ENCODE measurements at places on chromosomes 6 and 20.

GRCh38 chr6:30938730-30939129 is 2.0 kb upstream of the MUCL3 start:
- no peak for DNase-seq

- no peak for DNase-seq
These were observed 29.9 kb downstream of the RAB44 start for GRCh38 chr6:36727505-36728021.

DNA sequence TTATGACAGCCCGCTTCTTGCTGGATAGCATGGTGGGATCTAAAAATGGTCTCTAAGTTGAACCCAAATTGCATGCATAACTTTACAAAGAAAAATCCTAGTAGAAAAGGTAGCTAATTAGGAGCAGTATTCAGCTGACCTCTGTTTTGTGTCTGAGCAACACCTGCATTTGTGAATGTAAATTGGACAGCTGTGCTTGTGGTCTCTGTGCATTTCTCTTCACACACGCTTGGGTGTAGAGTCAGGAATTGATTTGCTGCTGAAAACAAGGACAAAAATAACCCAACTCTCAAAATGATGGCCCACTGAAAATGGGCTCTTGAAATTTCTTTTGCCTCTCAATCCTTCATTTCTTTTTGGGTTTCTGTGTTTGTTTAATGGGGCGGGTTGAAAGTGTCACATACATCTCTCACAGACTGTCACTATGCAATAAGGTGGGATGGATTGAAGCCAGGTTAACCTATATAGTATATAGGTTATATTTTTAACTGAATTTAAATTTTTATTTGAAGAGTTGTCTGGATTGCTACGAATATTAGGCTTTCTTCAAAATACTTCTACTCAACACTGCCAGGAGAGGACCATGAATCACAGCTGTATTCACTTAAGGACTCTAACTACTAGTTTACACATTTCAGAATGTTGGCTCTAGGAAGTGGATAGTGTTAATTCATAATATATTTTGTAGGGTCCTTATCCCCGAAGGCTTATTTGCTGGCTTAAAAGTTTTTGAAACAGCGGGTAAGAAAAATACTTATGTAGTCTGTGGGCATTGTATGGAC is 46.5 kb downstream of the SOBP start:
- DNase-seq = no peak

DNA sequence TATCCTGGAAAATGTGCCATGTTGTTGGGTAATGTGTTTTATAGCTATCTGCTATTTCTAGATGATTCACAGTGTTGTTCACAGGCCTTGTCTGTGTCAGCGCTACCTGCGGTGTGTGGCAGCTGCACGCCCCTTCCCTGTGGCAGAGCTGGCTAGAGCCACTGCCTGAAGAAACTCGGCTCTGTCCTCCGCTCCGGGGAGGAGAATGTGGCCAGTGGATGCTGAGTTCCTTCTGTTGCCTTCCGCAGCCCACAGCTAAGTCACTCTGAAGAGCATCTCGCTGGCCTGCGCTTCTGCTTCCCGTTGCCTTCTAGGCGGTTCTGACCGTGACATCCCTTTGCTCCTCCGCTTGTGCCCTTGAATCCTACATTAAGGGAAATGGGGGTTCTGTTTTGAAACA is 135.1 kb downstream of the PLG start:
- no peak for DNase-seq

- no peak for DNase-seq
These were observed 54.0 kb downstream of the PSMG4 start for GRCh38 chr6:3312604-3313231.

DNA sequence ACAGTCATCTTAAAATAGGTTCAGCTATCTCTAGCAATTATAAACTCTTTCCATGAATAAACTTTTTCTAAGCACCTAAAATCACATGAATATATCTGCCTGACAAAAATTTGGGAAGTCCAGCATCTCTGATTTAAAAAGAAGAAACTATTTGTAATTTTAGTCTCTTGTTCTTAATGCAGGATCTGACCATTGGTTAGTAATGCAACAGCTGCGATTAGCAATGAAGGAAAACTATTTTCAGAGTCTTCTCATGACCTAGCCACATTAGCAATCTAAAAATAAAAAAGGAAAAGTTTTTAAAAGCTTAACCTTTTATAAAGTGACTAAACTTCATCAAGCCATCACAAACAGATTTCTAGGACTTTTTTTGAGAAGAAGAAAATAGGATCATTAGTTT is 97.5 kb downstream of the PTPRK start:
- DNase-seq = no peak

- no peak for DNase-seq
These were observed 252.2 kb downstream of the HACE1 start for GRCh38 chr6:104607501-104607900.

- no peak for DNase-seq
These were observed 28.0 kb upstream of the SYNJ2 start for GRCh38 chr6:157953580-157954091.

- DNase-seq = no peak
These were observed 412.1 kb downstream of the QKI start for GRCh38 chr6:163826629-163827028.

DNA sequence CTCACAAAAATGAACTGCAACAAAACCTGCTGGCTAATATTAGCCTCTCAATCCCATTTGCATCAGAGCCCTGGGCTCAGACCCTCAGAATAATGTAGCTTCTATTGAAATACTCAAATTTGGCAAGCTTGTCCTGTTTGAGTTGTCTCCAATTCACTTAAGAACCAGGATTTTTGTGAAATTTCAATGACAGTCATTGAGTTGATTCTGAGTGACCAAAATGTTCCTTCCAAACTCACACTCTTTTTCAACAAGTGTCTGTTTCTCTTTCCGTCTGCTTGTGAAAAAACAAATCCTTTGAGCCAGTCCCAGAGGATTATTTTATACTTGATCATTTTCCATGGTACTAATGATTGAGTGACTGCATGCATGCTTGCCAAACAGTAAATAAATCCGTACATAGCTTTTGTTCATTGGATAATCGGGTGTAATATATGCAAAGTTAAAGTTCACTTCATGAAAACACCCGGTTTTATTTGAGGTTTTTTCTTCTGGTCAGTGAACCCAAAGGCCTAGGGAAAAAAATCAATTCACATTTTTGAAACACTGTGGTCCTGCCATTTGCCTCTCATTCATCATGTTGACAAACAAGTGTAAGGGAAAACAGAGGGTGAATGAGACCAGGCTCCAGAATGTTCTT is 16.4 kb upstream of the SLC22A2 start:
- no peak for DNase-seq

DNA sequence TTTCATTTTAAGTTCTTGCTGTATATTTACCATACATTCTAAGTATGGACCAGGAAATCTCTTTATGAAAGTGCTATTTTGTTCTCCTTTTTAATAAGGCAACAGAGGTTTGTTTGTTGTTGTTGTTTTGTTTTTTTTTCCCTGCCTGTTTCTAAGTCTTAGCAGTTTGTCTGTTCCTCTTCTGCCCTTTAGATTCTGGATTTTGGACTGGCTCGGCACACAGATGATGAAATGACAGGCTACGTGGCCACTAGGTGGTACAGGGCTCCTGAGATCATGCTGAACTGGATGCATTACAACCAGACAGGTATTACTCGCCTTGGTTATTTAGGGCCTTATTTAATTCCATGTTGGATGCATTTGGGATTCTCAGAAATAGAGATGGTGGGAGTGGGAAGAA is 48.0 kb downstream of the MAPK14 start:
- no peak for DNase-seq

GRCh38 chr6:44276667-44277640 is 6.7 kb downstream of the TMEM151B start:
- DNase-seq = no peak

DNA sequence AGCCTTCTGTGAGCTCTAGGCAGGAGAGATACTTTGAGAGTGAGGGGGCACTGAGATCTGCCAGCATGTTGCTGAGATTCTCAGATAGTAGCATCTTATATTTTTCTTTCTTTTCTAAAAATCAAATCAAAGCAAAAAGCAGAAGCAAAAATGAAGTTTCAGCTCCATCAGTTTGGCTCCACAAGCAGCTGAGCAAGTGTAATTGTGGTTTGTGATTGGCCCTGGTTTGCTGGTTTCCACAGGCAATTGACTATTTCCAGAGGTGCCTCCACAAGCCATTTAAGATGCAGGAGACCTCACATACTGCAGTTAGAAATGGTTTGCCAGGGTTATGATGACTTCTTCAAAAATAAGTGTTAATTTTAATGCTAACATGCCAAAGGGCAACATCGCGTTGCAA is 4.3 kb downstream of the SLC35D3 start:
- DNase-seq = no peak

DNA sequence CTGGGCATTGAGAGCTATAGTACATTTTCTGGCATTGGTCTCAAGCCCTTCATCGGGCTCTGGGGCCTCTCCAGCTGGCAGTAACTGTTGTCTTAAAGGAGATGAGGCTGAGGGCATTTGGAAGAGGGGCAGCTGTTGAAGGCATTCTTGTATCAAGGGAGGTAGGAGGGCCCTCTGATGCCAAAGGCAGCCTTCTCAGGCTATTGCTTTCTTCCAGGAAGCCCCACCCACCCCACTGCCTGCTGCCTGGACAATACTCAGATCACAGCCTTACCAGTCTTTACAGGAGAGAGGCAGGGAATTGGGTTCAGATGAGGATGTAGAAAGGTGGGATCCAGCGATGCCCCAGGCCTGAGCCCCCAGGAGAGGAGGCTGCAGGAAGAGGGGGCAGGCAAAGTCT is 46.0 kb downstream of the CPXM1 start:
- DNase-seq = no peak

GRCh38 chr6:8948733-8949132 is 513.4 kb upstream of the SLC35B3 start:
- DNase-seq = no peak

DNA sequence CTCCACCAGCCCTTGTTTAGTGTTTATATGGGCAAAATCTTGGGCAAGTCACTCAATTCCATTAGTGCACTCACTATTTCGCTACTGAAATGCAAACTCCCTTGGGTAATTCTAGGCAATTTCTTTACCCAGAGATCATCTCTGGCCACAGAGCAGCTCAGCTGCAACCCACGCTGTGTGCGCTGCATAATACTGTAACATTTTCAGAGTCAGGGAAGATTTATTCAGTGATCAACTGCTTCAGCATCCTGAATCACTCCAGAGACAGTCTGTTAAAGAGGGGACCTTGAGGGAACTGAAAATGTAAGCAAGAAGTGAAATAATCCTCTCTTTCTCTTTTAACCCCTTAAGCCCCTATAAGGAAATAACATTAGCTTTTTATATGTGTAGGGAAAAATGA is 189.6 kb upstream of the FBXL4 start:
- DNase-seq = no peak

DNA sequence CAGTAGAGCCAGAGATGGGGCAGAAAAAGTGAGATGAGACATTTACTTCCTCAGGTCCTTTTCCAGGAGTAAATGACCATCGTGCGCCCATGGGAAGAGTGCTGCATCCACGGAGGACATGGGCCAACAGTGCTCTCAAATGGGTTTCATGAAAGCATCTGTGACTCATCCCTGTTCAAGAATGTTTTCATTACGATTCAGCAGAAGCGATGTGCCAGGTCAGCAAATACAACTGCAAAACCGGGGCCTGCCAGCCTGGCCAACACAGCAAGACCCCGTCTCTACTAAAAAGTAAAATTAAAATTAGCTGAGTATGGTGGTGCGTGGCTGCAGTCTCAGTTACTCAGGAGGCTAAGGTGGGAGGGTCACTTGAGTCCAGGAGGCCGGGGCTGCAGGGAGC is 125.1 kb downstream of the LY86 start:
- DNase-seq = no peak

- no peak for DNase-seq
These were observed 118.1 kb downstream of the RWDD2A start for GRCh38 chr6:83311231-83311630.

GRCh38 chr6:30752157-30752927 is 8.0 kb upstream of the IER3 start:
- no peak for DNase-seq

DNA sequence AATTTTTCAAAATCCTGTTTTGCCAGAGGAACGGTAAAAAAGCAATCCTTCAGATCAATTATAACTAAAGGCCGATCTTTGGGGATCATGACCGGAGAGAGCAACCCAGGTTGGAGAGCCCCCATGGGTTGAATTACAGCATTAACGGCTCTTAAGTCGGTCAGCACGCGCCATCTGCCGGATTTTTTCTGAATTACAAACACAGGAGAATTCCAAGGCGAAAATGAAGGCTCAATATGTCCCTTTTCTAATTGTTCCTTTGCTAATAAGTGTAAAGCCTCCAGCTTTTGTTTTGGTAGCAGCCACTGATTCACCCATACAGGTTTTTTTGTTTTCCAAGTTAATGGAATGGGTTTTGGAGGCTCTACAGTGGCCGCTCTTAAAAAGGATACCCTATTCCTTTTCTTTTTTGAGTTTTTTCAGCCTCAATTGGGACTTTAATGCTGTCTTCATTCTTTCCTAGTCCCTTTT is 16.9 kb upstream of the PTCRA start:
- no peak for DNase-seq

DNA sequence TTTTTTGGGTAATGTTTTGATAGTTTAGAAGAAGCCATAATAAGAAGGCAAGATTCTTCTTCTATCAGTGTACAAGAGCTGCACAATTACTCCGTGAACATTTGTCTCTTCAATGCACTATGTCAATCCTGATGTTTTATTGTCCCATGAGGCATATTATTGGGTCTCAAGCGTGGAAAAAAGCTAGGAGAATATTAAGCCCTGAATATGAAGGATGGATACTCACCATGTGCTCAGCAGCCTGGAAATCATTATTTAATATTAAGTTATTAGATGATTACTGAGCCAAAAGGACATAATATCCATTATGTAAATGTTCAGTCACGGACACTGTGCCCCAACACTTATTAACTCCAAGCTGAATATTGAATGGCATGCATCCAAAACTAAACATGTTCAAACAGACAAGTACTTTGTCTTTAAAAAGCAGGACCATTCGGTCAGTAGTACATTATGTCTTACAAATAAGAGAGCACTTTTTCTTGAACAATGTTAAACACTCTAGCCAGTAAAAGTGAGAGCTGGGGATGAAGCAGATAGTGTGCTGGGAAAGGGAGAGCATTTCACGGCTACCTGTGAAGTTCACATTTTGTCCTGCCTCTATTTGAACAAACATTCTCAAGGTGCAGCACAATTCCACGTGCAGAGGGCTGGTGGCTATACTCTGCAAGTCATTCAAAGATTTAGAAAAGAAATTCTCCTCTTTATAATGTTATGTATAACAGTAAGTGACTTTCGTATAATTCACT is 70.6 kb upstream of the CNR1 start:
- no peak for DNase-seq

GRCh38 chr6:158768436-158768835 is 50.7 kb downstream of the EZR start:
- no peak for DNase-seq

GRCh38 chr6:154960299-154960843 is 34.7 kb upstream of the TIAM2 start:
- DNase-seq = no peak

DNA sequence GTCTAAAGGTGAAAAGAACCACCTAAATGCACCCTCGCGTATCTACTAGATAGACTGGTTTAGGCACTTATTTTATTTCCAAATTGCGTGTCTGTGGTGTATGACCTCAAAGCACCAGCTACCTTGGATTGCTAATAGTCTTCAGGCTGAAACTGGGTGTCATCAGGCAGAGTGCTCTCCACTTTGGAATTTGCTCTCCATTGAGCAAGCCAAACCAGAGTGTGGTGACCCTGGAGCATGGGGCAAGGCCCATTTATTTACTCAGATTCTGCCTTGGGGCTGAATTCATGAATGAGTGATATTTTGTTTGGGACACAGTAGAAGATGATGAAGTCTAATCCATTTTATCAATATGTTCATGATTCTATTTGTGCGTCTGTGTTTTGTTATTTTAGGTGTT is 812.8 kb upstream of the SLC35B3 start:
- DNase-seq = no peak

- no peak for DNase-seq
These were observed 31.0 kb downstream of the SUN5 start for GRCh38 chr20:32973077-32973717.
